ENCODE measurements at places on chromosomes 16 and 17.
A peak's percentile ranks its signal among the peaks of the same experiment; 100 is the strongest.

GRCh38 chr17:9783050-9783449 lies 8.3 kb downstream of the DHRS7C start:
- DNase-seq = no peak

DNA sequence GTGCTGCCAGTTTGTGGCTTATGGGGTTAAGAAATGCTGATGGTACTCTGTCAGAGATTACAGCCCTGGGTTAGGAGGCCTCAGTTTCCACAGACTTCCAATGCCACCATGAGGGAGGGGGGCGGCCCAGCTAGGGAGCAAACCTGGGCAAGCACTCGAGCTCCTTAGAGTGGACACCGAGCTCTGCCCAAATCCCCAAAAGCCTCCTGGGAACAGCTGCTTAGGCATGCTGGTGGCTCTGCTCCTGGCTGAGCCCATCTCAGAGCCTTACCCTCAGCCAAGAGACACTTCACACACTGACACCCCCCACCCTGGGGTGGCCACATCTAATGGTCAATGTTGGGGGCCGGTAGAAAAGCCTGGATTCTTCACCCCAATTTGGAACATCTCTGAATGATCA lies 66.1 kb downstream of the C16orf78 start:
- DNase-seq = no peak

- DNase-seq = no peak
Observed at GRCh38 chr17:71329310-71330098, 791.3 kb upstream of the SOX9 start.

DNA sequence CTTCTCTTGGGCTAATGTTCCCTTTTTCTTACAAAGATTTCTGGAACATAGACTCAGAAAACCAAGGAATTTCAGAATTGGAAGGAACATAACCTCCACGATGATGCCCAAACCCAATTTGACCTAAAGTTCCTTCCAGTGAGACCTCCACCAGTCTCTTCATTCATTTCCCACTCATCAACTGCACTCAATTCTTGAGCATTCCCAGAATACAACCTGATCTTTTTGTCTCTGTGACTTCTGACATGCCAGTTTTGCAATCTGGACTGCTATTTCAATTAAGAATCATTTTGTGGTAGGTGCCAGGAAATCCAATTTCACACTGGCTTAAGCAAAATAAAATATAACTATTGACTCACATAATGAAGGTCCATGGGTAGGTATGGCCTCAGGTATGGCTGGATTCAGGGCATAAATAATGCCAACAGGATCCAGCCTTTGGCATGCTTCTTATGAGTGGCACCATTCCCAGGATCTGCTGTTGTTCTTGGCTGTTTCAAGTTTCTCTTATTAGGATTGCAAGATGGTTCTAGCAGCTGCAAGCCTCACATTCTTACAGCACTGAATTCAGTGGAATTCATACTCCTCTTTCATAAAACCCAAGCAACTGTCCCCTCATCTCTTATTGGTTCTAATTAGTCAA lies 184.3 kb downstream of the HS3ST4 start:
- DNase-seq = no peak

DNA sequence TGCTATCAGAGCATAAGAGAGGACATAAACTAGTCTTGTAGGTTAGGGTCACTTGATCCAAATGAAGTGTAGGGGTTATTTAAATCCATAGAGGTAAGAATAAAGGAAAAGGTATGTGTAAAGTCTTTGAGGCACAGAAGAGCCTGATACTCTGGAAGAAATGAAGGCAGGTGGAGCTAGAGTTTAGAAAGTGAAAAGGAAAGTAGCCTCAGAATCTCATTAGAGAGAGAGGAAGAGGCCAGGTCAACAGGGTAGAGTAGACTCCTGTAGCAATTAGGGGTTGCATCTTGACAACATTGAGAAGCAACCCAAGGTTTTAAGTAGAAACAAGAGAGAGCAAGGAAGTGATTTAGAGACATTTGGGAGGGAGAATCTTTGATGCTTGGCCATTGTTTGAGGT lies 235.2 kb upstream of the SOX9 start:
- no peak for DNase-seq

DNA sequence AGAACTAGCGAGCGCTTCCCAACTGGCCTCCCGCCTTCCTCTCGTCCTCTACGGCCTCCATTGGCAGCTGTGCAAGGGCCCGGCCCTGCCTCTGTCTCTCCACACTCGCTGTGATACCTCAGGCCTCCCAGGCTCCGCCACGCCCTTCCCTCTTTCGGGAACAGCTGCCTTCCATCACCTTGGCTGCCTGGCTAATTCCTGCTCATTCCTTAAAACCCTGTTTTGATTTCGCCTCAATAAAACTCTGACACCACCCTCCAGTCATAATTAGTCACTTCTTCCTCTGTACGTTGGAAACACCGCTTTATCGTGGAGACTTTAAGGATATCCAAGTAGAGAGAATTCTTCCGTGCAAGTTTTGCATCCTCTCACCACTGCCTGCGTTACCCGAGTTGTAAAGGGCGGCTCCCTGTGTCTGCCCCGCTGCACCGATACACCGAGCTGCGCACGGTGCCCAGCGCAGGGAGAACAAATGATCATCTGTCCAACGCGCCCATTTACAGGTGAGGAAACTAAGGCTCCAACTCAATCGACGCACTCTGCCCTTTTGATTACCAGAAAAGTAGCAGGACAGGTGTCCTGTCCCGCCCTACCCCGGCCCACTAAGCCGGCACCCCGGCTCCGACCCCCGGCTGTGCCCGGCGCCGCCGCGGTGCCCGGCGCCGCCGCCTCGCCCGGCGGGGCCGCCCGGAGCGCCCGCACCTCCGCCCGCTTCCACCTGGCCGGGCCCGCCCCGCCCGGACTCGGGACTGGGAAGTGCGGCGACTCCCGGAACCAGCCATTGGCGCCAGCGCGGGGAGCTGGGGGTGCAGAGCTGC lies 139.7 kb downstream of the SEC14L1 start:
- peak; percentile 19 for DNase-seq

DNA sequence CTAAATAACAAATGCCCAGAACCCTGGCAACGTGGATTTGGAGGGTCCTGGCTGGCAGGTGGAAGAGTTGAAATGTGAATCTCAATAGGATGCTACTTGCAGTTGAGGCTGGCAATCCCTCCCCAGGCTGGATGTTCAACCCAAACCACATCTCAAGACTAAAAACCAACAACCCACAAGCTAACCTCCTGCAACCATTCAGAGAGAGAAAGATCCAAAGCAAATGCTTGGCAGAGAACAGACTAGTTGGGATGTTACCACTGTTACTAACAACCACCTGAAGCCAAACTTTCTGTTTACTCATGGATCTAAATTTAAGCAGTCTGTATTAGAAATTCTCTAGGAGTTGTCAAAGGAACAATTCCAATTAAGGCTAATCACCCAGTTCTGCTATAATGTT lies 27.9 kb downstream of the SMG6 start:
- no peak for DNase-seq

- DNase-seq = no peak
Observed at GRCh38 chr16:69501956-69502745, 63.6 kb upstream of the NFAT5 start.

DNA sequence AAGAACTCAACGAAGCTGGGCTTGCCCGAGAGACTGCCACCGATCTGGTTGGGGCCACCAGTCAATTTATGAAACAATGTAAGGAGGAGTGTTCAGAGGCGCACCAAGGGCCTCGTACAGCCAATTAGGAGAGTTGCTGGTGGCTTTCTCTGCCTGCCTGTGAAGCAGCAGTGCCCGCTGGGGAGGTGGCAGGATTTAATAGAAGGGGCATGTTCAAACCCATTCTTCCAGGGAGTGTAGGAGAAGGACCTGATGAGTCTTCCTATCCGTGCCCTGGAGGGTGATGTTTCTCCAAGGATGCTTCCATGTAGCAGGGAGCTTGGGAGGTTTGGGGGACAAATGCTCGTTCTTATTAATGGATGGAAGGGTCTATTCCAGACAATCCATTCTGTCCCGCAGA lies 178.4 kb downstream of the CCDC182 start:
- DNase-seq = no peak

GRCh38 chr16:10752843-10753523 lies 9.3 kb downstream of the NUBP1 start:
- DNase-seq = no peak

DNA sequence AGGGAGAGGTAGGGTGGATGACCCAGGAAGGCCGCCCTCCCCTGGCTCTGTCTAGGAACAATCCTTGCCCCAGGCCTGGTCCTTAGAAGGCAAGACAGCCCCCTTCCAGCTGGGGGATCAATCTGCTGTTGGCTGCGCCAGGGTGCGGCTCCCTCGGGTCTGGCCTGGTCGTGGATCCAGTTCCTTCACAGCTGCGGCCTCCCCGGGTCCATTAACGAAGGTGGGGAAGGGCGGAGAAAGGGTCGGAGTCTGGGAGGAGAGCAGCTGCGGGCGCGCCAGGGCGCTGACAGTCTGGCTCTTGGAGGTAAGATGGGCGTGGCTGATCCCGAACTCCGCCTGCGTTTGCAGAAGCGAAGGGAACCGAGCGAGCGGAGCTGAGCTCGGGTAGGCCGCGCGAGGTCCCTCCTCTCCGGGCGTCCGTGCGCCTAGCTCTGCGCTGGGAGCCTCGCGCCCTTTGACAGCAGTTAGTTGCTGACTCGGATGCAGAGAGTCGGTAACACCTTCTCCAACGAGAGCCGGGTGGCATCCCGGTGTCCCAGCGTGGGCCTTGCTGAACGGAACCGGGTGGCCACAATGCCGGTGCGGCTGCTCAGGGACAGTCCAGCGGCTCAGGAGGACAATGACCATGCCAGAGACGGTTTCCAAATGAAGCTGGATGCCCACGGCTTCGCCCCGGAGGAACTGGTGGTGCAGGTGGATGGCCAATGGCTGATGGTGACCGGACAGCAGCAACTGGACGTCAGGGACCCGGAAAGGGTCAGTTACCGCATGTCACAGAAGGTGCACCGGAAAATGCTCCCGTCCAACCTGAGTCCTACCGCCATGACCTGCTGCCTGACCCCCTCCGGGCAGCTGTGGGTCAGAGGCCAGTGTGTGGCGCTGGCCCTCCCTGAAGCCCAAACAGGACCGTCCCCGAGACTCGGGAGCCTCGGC lies at the start of gene HSPB9:
TSS of gene HSPB9 (plus strand) at position 434 of the 933 bp plus-strand sequence. CDS start at position 481, 47 bp downstream.
- no peak for DNase-seq

DNA sequence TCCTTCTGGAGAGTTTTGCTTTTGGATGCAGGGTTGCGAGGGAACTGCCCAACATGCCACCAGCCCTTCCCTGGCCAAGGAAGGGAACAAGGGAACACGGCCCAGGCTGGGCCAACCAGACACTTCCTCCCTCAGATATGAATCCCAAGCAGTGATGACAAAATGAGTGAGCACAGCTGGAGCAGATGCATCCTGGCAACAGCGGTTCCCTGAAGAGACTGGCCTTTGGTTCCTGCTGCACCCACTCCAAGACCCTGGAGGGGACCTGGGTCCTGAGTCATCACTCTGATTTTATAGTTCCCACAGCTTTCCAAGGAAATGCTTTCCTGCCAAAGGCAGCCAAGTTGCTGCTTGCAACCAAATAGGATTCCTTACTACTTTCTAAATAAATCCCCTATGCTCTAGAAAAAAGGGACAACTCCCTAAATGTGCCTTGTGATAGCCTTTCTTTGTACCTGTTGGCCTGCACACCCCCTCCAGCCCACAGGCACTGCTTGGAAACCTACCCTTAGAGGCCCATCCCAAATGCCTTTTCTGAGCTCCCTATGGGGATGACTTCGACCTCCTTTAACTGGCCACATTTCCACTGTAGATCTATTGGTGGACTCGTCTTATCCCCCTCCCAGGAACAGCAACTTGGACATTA lies 5.3 kb downstream of the ST3GAL2 start:
- no peak for DNase-seq

GRCh38 chr16:73298562-73298961 lies 250.6 kb upstream of the ZFHX3 start:
- no peak for DNase-seq

DNA sequence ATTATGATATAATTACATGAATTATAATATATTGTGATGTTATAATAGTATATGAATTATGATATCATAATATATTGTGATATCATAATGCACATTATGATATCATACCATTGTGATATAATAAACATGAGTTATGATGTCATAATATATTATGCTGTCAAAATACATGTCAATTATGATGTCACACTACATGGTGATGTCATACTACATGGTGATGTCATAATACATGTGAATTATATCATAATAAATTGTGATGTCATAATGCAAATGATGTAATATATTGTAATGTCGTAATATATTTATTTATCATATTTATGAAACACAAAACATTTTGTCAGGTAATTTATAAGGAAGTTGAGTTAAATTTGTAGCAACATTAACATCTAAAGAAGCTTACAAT lies 1950.1 kb downstream of the TP53TG3F start:
- DNase-seq = no peak

DNA sequence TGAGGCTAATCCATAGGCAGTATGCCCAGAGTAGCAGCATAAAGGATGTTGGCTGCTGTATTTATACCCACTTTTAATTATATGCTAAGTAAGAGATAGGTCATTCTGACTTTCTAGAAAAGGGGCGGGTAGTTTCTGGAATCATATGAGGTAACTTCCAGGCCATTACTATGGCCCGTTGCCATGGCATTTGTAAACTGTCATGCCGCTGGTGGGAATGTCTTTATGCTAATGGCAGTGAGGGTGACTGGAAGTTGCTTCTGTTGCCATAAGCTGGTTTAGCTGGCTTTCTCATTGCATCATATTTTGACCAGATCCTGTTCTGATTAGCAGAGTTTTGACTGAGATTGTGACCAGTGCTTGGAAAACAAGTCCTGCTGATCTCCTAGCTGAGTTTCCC lies 929.6 kb upstream of the CDH8 start:
- DNase-seq = no peak

- no peak for DNase-seq
Observed at GRCh38 chr17:835263-835662, 53.1 kb downstream of the MRM3 start.

GRCh38 chr16:27762441-27762840 lies 212.5 kb downstream of the KATNIP start:
- no peak for DNase-seq

GRCh38 chr17:66250686-66251085 lies 21.5 kb upstream of the APOH start:
- DNase-seq = no peak

DNA sequence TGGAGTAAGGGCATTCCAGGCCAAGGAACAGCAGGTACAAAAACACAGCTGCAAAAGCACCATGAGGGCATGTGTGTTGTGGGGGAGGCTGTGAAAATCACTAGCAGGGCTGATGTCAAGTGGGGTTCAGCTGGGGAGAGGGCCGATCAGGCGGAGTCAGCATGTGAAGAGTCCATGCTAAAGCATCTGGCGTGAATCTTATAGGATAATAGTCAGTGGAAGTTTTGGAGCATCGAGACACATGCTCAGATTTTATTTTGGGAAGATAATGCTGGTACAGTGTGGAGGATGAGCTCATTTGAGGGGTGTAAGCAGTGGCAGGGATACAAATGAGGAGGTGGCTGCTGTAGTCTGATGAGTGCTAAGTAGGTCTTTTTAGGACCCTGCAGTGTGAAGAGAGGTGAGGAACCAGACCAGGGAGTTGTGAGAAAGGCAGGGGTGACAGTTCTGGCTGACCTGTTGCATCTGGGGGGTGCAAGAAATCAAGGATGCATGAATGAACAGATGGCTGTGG lies 30.3 kb downstream of the MMD start:
- no peak for DNase-seq

- DNase-seq = no peak
Observed at GRCh38 chr16:10126686-10127085, 55.5 kb downstream of the GRIN2A start.
